NCI-H1436 (cell line): ENCODE measurements at places on chromosomes 5 and 9.

GRCh38 chr9:96818533-96818932 lies 35.8 kb downstream of the ZNF782 start:
- DNase-seq: no peak

- DNase-seq: no peak
Observed at GRCh38 chr5:142215915-142216681, 107.5 kb downstream of the NDFIP1 start.

DNA sequence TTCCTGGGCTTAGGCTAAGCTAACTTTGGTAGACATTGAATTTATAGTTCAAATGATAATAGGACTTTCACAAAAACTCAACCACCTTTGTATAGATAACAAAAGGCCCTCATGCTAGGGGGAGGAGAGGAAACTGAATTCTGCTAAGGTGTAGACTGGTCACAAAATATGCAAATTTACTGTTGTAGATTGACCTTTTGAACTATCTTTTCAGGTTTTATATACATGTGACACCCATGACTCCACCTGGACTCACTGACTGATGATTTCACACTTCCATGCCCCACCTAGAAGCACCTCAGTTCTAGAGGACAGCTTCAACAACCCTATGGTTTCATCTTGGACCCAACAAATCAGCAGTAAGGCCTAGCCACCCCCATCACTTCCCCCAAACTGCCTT lies 165.7 kb downstream of the CEMIP2 start:
- no peak for DNase-seq

- DNase-seq: no peak
Observed at GRCh38 chr9:113612828-113613227, 149.3 kb downstream of the RGS3 start.

GRCh38 chr5:98865690-98866089 lies 63.1 kb downstream of the CHD1 start:
- DNase-seq: no peak
